ENCODE measurements at places on chromosomes 13 and 19. TPM values are rescaled to one million over a fixed set of nuclear protein-coding genes. Genes with fewer than 3 reads are reported as not detected.

GRCh38 chr19:29943615-29944014 is 1.6 kb downstream of the URI1 start:
- peak overlapping the region; percentile 94 for H3K4me3 ChIP-seq
- H3K4me1 ChIP-seq = peaks cover 65% of the 10 kb centered on the region
- H3K27me3 ChIP-seq = no peaks in the 10 kb centered on the region
- H3K27ac ChIP-seq = peak overlapping the region; percentile 96

CYP2A6 gene
- not detected for total RNA-seq

GRCh38 chr13:95115525-95115924 is 185.7 kb downstream of the ABCC4 start:
- H3K27ac ChIP-seq = no peak overlapping the region
- no peaks in the 10 kb centered on the region for H3K27me3 ChIP-seq
- H3K36me3 ChIP-seq = no peaks in the 10 kb centered on the region
- no peaks in the 10 kb centered on the region for H3K4me1 ChIP-seq
- H3K4me3 ChIP-seq = no peak overlapping the region

- no peak overlapping the region for H3K4me3 ChIP-seq
- no peaks in the 10 kb centered on the region for H3K4me1 ChIP-seq
- H3K27ac ChIP-seq = no peak overlapping the region
Observed at GRCh38 chr13:66301006-66301405, 929.1 kb downstream of the PCDH9 start.

C19orf38 gene
- 9.9 TPM for total RNA-seq

PTPRS gene
- total RNA-seq = 2.7 TPM

All from activated T-cell treated with anti-CD3 and anti-CD28 coated beads, Interleukin-2, amount 50 U/mL, for 72 hours (primary cell).